ENCODE measurements at places on chromosomes 5 and 9.

DNA sequence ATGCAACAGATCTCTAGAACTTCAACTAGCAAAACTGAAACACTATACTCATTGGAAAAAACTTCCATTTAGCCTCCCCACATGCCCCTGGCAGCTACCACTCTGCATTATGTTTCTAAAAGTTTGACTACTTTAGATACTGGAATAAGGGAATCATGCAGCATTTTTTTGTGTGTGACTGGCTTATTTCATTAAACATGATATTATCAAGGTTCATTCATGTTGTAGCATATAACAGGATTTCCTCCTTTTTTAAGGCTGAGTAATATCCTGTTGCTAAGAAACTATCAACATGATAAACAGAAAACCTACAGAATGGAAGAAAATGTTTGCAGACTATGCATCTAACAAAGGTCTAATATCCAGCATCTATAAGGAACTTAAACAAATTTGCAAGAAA is 597.9 kb downstream of the DMRTA1 start:
- DNase-seq, result no peak

GRCh38 chr5:21173526-21173925 is 1185.5 kb upstream of the CDH18 start:
- no peak for DNase-seq

- no peak for DNase-seq
Observed at GRCh38 chr5:94223235-94223634, 395.2 kb downstream of the KIAA0825 start.

- DNase-seq, result no peak
Observed at GRCh38 chr5:144352330-144352729, 181.7 kb downstream of the KCTD16 start.

DNA sequence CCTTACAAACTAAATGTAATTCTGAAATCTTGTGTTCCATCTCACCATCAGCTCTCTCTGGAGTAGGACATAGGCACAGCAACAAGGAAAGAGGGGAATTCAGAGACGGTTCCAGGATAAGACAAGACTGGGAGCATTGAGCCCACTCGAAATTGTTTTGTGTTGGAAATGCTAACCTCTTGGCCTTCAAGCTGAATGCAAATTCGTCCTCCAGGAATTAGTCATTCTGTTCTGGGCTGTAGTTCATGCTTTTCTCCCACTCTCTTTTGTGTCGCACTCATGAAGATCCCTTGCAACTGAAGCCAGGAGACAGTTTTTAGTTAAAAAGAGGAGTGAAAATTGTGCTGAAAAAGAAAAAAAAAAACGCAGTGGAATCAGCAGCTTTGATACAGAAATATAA is 121.7 kb upstream of the SEMA6A start:
- no peak for DNase-seq

DNA sequence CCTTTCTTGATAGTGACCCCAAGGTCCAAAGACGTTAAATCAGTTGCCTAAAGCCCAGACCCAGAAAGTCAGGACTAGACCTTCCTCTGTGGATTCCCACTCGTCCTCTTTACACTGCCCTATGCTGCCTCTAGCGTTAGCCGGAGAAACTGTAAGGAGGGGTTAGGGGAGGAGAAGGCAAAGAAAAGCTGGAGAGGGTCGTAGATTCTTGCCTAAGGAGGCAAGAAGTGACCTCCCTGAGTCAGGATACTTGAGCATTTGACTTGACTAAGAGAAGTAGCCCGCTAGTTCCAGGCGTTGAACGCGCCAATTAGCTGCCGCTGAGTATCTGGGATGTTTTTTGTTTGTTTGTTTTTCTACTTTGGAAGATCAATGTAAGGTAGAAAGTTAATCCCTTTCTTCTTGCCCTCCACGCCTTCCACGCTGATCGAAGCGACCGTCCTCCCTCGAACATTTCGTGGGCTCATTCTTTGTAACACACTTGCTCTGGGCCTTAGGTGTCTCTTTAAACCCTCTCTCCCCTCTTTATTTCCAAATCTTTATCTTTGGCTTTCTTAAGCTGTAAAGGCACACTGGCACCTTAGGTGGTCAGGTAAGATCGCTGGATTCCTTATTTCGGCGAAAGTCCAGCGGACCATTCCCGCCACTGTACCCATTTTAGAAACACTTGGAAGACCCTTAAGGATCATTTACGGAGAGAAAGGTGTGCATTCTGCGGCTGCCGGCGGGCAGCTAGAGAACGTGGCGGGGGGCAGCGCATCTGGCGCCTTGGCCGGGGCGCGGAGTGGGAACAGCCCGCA is 5.1 kb upstream of the RGMB start:
- DNase-seq, result peak; percentile 68

DNA sequence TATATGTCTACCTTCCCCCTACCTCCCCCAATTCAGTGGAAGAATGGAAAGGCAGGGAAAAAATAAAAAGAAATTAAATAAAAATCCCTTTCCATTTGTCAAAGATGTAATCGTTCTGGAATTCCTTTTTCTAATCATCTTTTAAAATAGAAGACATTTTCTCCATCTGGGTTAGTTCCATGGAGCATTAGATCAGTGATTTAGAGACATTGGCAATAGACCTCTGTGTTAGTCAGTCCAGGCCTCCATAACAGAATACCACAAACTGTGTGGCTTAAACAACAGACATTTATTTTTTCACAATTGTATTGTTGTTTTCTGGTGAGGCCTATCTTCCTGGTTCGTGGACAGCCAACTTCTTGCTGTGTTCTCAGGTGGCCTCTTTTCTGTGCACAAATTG is 516.6 kb upstream of the DAB2 start:
- DNase-seq, result no peak

Measured in A549 (cell line).